Upper lobe of right lung (tissue), 1 donor: ENCODE measurements at places on chromosomes 4 and X.

- DNase-seq: no peak
Measured at GRCh38 chrX:39679497-39680157, 418.1 kb downstream of the BCOR start.

DNA sequence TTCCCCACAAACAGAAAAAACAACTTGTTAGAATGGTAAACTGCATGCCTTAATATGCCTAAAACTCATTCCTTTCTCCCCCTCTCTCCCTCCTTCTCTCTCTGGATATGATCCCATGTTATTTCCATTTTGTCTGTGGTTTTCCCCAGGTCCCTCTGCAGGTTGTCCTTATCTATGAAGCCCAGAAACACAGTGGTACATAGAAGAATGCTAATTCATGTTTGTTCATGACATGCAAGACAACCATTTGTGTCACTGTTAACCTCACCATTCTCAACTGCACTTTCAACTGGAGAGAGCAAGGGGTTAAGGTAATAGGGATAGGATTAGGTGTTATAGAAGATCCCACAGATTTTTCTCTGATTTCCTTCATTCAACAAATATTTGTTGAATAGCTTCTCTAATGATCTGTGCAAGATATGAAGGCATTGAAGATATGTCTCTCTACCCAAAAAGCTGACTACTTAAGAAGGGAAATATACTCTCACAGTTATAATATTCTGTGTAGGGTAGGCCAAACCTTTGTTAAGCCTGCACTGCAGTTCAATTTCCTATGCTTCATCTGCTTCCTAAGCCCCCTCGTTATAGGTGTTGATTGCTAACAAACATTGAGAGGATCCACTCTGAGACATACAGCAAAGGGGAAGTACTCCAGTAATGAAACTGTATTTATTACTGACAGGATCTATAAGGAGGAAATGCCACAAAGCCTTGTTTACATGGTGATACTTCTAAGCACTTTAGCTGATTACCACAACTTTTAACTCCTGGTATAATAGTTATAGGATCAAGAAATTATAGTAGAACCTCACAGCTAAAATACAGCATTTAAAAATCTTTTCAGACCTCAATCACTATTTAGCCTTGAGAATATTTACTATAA, 96.1 kb downstream of the FRYL start:
- no peak for DNase-seq

DNA sequence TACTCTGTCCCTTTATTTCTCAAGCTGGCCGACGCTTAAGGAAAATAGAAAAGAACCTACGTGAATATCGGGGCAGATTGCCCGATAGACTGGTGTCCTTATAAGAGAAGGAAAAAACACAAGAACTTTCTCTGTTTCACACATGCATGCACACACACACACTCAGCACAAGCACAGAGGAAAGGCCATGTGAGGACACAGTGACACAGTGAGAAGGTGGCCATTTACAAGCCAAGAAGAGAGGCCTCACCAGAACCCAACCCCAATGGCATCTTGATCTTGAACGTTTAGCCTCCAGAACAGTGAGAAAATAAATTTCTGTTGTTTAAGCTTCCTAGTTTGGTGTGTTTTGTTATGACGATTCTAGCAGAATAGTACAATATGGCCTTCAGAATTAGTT, 37.0 kb downstream of the SPRY1 start:
- no peak for DNase-seq

- DNase-seq: no peak
Measured at GRCh38 chr4:154467886-154468285, 23.7 kb downstream of the DCHS2 start.

DNA sequence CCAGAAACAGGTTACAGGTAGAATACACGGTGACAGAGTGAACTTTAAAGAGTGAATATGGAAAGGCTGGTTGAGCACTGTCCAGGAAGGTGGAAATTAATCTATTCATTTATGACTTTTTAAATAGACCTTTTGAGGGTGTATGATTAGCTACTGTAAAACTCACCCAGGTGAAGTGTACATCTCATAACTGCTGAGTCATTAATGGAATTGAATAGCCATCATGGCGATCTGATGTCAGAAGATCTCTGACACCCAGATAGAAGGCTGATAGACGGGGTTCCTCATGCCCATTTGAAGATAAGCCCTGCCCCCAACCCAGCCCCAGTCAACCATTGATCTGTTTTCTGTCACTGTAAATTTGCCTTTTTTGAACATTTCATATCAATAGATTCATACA, 84.0 kb downstream of the PRSS12 start:
- DNase-seq: no peak

DNA sequence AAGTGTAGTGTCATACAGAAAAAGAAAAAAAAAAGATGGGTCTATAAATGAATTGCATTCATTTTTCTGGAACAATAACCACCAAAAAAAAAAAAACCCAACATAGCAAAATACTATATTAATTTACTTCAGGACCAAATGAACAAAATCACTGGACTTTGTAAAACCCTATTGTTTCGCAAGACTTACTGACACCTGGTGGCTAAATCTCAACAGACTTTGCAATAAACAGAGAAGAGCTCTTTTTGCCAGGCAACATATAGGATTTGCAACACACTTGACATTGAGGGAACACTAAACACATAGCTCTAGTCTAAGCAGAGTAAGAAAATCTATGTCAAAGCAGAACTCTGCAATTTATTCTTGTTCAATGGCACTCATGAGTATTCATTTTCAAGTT, 990.2 kb downstream of the STPG2 start:
- no peak for DNase-seq

DNA sequence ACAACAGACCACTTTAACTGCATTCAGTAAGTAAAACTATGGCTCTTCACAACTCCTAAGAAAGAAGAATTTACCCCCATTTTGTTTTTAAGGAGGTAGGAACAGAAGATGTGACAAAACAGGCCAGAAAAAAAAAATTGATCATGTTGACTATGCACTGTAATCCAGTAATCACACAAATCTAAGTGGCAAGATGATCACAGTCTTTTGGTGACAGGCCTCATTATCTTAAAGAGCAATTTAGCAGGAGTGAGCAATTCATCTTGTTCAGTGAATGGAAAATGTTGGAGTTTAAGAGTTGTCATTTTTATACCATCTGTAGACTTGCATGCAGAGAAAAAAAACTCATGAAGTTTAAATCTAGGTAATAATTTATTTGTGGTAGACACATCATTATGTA, 115.1 kb downstream of the SLC39A8 start:
- no peak for DNase-seq

GRCh38 chr4:16897991-16898827, at the start of gene LDB2:
TSS of gene LDB2 (minus strand) at chr4:16898645.
- DNase-seq: peak; percentile 68
